ENCODE measurements at places on chromosomes 7 and 10.

DNA sequence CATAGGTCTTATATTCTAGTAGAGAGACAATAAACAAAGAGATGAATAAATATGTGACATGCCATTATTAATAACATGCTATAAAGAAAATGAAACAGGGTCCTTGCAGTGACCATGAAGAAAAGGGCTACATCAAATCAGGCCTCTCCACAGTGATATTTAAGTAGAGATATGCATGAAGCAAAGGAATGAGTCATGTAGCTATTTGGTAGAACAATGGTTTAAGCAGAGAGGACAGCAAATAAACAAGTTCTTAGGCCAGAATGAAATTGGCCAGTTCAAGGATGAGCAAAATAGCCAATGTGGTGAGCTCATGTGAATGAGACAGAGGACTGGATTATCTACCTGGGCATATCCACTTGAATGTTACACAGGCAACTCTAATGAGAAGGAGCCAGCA is 172.2 kb upstream of the FERD3L start:
- no peak for DNase-seq

- DNase-seq, result no peak
Observed at GRCh38 chr10:99456207-99456930, 25.9 kb upstream of the GOT1 start.

- DNase-seq, result no peak
Observed at GRCh38 chr10:63843107-63843506, 321.9 kb downstream of the REEP3 start.

DNA sequence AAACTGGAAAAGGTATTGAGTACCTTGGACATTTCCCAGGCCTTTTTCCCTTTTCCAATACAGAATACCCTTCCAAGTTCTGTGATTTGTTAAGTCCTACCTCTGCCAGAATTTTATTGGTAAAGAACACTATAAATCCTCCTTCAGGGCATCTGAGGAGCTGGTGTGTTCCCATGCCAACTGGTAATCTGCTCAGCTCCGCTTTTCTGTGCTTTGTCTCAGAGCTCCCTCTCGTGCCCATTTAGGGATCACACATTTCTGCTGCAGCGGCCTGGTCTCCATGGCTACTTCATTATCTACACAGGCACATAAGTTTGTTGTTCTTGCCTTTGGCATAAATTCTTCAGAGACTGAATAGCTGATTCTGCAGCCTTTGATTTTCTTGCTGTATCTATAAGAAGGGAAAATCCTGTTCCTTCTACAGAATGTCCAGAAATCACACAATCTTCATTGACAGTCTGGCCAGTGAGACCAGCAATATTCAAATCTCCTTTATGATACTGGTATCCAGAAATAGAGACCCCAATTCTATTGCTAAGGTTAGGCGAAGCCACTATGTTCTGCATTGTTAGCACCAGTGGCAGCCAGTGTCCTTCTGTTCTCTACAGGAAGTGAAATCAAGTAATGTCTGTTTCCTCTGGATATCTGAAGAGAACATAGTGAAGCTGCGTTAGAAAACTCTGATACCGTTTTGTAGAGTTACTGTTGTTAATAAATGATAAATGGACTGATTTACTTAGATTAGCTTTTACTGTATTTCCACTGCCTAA is 51.9 kb downstream of the DENND11 start:
- no peak for DNase-seq

GRCh38 chr7:101740981-101741725 is 76.3 kb upstream of the CUX1 start:
- DNase-seq, result no peak

All from stimulated activated CD8-positive, alpha-beta memory T cell treated with anti-CD3 and anti-CD28 coated beads, Interleukin-4, amount 100 ng/mL, for 4 hours (primary cell).